ENCODE measurements at places on chromosomes 2 and 18.

- DNase-seq = no peak
Observed at GRCh38 chr2:24972315-24972961, 683 bp upstream of the DNAJC27 start.

DNA sequence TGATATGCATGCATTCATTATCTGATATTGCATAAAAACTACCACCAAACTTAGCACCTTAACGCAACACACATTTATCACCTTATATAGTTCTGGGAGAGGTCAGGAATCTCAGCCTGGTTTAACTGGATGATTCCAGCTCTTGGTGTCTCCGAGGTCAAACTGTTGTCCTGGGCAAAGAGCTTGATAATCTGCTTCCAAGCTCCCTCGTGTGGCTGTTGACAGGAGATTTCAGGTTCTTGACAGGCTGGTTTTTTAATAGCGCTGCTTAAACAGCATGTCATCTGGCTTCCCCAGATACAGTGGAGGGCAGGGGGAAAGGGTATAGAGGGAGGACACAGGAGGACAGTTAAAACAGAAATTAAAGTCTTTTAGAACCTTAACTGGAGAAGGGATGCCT is 785.0 kb downstream of the CNTNAP5 start:
- DNase-seq = no peak

- DNase-seq = no peak
Observed at GRCh38 chr2:169900686-169901085, 73.4 kb downstream of the UBR3 start.

DNA sequence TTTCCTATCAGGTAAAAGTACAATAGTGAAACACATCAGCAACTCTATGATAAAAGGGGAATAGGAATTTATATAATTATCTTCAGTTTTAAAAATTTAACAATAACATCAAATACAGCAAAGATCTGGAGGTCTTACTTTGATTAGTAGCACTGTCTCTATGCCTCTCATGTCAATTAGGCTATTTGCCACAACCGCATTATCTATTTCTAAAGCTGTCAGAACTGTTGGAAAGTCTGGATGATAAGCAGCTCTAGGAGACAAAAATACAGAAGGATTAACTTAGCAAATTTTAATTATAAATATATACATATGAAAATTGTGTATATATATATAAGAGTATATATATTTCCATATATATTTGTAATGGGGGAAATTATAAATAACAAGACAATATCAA is 45.1 kb downstream of the SMC6 start:
- no peak for DNase-seq

DNA sequence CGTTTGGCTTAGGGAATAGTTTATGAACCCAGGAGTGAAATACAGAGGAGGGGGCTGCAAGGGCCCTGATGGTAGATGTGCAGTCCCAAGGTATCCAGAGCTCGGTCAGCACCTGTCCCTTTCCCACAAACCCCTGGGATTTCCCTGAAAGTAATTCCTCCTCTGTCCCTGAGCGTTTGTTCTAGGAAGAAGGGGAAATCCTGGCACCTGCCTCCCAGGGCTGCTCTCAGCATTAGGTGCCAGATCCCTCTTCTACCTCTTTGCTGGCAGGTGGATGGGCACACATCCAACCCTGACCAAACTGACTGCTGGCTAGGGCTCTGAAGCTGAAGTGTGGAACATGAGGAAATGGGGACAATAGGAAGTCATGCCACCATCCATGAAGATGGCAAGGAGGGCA is 824.0 kb downstream of the SLC4A3 start:
- no peak for DNase-seq

- no peak for DNase-seq
Observed at GRCh38 chr18:12765126-12765525, 62.3 kb downstream of the PSMG2 start.

All from kidney epithelial cell (primary cell).